ENCODE measurements at places on chromosomes 16 and 17.

DNA sequence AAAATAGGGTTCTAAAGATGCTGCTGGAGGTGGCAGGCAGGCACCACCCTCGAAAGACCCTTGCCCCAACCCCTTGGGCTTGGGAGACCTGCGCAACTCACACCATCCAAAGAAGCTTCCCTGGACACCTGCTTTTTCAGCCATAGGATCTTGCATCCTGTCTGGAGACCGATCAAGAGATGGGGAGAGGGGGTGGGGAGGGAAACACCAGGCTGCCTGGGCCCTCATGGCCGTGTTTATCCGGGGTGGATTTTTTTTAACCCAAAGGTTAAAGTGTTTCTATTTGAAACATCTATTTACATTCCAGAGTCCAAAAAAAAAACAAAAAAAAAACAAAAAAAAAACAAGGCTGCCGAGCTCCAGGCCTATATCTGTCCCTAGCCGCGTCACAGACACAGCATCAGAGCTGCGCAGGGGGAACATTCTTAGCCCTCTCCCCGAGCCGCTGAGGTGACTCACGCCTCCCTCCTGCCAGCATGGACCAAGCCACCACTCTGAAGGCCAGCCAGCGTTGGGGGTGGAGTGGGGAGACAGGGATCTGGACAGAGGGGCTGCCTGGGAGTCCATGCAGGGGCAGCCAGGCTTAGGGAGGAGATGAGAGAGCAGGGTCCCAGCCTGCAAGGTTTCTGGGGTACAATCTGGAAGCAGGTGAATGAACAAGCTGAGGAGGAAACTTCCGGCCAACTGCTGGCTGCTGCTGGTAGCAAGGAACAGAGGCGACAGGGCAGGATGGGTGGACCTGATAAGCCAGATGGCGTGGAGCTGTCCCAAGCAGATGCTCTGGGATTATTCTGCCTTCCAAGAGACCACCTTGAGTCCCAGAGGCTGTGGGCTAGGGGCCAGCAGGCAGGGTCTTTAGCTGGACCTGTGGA, 14.8 kb downstream of the HDAC5 start:
- no peak for DNase-seq

DNA sequence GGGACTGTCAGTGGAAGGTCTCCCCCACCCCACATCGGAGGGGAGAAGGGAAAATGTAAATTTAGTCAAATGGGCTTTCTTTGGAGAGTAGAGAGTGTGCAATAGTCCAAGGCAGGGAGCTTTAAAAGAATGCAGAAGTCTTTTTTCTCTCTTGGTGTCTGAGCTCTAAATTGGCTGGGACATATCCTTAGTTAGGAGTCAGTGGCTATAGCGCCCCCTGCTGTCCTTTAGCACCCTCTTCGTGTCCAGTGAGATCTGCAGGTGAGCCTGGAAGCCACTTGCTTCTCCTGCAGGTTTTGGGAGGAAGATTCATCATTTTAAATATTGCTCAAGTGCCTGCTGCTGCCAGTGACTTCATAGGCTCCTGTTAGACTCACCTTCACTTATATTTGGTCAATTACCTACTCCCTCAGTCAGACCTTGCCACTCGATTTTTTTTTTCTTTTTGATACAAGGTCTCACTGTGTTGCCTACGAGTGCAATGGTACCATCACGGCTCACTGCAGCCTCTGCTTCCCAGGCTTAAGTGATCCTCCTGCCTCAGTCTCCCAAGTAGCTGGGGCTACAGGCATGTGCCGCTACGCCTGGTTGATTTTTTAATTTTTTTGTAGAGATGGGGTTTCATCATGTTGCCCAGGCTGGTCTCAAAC, 174.8 kb downstream of the PRKCB start:
- DNase-seq, result peak; percentile 85

DNA sequence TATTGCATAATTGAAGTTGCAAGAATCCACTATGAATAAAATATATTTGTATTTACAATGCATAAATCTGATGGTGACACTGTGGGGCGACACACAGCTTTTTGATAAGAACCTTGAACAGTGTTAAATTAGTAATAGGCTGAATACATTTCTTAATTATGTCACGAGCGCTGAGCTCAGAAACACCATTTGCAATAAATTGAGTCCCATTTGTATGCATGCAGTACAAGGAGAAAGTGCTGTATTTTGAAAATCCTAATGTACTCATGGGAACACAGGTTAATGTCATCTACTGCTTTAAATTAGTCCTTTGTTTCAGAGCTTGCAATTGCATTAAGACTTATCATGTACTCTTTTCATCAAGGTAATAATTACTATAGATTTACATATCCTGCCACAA, 579.5 kb downstream of the RBFOX1 start:
- no peak for DNase-seq

DNA sequence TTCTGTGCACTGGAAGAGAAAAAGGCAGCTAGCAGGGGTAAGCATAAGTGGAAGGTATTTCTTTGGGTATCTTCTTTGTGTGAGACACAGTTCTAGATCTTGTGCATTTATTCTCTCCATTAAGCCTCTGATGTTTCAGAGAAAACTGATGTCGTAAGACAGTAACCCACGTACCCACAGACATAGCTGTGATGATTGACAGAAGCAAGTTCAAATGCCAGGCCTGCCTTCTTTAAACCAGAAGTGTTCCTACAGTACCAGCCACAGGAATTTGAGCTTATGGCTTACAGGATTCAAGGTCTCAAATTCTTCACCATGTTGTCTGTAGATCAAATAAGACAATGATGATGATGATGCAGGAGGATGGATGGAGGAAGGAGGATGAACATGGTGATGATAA, 161.4 kb upstream of the KCNJ16 start:
- DNase-seq, result no peak

DNA sequence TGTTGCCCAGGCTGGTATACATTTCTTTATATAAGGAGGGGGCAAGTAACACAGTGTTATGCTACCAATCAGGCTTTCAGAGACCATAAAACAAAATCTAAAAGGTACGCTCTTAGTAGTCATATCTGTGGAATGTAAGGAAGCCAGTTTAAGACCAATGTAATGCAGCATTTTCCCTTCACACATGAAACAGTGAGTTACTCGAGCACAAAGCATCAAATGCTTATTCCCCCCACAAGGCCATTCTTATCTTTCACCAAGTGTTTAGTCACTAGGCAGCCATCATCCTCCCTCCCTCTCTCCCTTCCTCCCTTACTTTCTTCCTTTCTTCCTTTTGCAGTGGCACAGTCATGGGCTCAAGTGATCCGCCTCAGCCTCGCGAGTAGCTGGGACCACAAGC, 12.8 kb downstream of the HMOX2 start:
- DNase-seq, result no peak

GRCh38 chr17:5035315-5035714, at the start of gene SLC52A1:
Gene SLC52A1, minus strand, starts transcription at chr17:5035426. Its CDS starts 820 bp downstream, at chr17:5034606.
- no peak for DNase-seq

GRCh38 chr17:80866050-80866793, 125.4 kb upstream of the CHMP6 start:
- peak; percentile 69 for DNase-seq

DNA sequence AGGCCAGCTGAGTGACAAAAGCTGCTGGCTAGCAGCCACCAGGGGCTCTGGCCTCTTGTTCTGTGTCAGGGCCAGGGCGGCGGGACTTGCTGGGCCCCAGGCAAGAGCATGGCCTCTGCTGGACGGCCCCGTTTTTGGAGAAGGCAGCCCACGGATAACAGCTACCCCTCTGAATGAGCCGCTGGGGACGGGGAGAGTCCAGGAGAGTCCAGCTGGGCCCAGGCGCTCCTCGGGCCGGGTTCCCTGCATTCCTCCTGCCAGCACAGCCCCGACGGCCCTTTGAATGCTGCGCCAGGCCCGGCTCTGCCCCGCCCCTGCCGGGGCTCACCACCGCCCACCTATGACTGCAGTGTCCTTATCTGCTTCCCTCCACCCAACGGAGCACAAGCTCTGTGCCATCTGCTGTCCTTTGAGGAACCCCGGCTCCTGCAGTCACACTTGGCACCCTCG, 33.4 kb downstream of the SLC7A5 start:
- DNase-seq, result no peak

DNA sequence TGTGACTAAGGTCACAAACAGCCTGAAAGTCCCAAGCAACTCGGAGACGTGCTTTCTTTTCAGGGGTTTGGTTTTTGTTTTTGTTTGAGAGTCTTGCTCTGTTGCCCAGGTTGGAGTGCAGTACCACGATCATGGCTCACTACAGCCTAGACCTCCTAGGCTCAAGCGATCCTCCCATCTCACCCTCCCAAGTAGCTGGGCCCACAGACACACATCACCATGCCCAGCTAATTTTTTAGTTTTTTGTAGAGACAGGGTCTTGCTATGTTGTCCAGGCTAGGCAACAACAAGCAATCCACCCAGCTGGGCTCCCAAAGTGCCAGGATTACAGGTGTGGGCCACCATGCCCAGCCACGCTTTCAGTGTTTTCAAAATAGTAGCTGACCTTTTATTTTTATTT, 19.8 kb upstream of the GGA2 start:
- no peak for DNase-seq

GRCh38 chr16:68792465-68793324, 50.6 kb upstream of the TANGO6 start:
- peak; percentile 72 for DNase-seq

DNA sequence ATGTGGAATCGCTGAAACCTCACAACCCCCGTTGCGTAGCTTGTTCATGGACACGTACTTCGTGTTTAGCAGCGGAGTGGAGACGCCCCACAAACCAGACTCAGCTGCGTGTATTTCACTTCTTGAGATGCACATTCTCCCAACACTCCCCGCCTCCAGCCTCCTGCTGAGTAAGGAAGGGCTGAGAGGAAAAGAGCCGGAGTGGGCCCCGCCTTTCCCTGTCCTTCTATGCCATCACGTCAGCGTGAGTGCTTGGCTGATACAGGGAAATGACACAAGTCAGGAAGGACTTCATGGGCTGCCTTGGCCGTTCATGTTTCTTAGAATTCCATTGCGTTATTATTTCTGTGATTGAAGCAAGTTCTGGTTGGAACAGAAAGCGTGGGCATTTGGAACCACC, 68.6 kb upstream of the CBX4 start:
- no peak for DNase-seq

- DNase-seq, result no peak
Observed at GRCh38 chr17:16423226-16423872, 8.0 kb downstream of the TRPV2 start.

- peak; percentile 26 for DNase-seq
Observed at GRCh38 chr17:49515196-49515770, 20.2 kb downstream of the NGFR start.

- DNase-seq, result no peak
Observed at GRCh38 chr16:58634265-58634802, 4.7 kb upstream of the CNOT1 start.

- no peak for DNase-seq
Observed at GRCh38 chr16:82650804-82651203, 24.0 kb downstream of the CDH13 start.

GRCh38 chr17:77323413-77324171, 182.8 kb downstream of the SEC14L1 start:
- DNase-seq, result no peak

DNA sequence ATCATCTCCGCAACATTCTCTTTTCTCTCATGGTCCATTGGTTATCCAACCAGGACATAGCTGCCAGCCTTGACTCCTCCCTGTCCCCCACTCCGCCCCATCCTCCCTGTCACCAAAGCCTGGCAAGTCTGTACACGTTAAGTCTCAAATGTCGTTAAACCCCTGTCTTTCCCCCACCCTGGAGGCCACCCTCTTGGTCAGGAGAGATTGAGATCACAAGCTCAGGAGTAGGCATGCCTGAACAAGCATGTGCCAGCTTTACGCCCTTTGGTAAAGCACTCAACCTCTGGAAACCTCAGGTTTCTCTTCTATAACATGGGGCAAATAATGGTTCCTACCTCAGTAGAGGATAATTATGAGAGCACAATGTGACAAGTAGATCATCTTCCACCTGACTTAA, 38.1 kb upstream of the CCL1 start:
- DNase-seq, result no peak

- DNase-seq, result no peak
Observed at GRCh38 chr17:76265624-76266243, 586 bp downstream of the UBALD2 start.

DNA sequence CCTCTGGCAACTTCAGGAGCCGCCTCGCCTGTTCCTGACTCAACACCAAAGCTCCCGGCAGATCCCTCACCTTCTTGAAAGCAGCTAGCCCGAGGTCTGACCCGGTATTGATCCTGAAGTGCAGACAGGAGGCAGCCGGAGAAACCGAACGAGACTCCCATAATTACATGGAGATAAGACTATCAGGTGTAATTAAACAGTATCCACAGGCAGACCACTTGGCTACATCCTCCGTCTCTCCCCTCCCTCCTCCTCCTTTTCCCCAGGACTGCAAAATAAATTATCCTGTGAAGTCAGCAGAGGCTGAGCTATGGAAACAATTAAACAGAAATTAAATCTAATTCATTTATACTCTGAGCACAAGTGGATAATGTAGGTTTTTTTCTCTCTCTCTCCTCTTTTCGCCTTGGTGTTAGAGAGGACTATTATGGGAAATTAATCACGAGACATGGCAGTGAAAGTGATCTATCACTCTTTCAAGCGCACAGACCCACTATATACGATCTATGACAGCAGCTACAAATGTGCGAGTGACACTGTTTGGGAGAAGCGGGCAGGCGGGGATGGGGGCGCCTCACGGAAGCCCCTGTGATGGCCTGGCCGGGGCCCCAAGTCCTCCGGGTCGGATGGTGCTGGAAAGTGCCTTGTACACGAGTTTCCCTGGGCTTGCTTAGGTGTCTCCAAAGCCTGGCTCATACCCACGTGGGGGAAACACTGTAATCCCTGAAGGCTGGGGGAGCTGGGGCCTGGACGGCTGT, 92.8 kb downstream of the RBFOX3 start:
- DNase-seq, result no peak

DNA sequence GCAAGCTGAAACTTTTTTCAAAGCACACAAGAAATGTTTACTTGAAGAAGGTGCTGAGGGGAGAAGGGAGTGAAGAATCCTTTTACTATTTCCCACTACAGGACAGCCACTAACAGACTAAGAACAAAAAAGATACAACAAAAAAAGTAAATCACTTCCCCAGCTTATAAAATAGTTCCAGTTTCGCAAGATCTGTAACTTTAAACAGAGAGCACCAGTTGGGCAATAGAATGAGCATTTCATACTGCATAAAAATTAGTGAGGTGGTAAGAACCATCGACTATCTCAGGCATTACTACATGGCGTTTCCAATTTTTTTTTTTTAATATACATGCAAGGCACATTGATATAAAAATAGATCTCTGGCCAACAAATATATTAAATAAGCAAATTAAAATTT, 11.1 kb downstream of the CRYBA1 start:
- no peak for DNase-seq

GRCh38 chr16:51707666-51708065, 556.6 kb upstream of the SALL1 start:
- no peak for DNase-seq

- DNase-seq, result no peak
Observed at GRCh38 chr17:35692512-35693210, 38.8 kb upstream of the RASL10B start.

GRCh38 chr16:54577651-54578128, 291.1 kb upstream of the IRX3 start:
- DNase-seq, result no peak

DNA sequence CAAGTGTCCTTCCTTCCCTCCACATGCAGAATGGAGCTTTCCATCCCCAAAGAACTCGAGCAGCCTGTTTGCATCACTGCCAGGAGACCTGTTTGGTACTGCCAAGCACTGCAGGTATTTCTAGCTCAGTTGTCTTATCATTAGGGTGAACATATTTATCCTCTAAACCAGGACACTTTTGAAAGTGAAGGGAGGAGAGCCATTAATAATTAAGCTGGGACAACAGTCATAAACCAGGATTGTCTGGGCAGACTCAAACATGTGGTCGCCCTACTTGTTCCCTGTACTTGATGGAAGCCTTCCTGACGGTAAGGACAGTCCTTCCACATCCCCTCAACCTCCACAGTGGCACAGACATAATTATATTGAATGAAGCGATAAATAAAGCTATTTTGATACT, 67.4 kb downstream of the PRKCA start:
- no peak for DNase-seq

GRCh38 chr16:85129876-85130704, 17.8 kb upstream of the CIBAR2 start:
- DNase-seq, result no peak
